ENCODE measurements at places on chromosomes 4 and X. TPM values are rescaled to one million over a fixed set of nuclear protein-coding genes. Genes with fewer than 3 reads are reported as not detected.

GRCh38 chr4:26993539-26993938 lies 132.9 kb downstream of the STIM2 start:
- DNase-seq: no peak

- DNase-seq: no peak
Observed at GRCh38 chrX:39551762-39552161, 546.0 kb downstream of the BCOR start.

DNA sequence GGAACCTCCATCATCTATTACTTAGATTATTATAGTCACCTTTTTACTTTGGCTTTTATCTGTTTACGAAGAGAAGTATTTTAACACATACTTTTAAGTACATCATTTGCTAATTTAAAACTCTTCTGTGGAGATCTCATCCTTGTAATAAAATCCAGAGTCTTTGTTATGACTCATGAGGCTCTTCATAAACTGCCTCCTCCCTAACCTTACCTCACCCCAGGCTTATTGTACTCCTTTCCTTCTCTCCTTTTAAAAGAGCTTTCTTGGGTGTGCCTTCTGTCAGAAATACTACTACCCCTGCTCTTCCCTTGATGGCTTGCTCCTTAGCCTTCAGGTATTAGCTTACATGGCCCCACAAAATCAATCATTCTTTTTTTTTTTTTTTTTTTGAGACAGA lies 6.6 kb downstream of the ARL9 start:
- DNase-seq: no peak

- DNase-seq: no peak
Observed at GRCh38 chr4:45475548-45475947, 648.3 kb downstream of the GABRG1 start.

DNA sequence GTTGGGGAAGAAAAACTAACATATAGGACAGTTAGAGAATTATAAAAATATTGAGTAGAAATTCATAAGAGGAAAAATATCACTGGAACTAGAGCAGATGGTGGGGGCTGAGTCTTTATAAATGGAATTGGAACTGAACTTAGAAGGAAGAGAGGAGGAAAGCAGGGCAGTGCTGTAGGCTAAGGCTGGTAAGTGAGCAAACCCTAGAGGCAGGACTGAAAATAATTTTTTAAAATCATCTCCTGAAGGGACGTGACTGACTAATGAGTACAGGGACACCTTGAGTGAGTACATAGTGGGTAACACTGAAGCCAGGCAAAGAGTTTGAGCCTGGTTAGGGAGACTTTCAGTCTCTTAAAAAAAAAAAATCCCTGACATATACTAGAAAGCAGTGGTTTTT lies 63.3 kb downstream of the GALNT7 start:
- DNase-seq: no peak

FDCSP gene
- total RNA-seq: not detected

DNA sequence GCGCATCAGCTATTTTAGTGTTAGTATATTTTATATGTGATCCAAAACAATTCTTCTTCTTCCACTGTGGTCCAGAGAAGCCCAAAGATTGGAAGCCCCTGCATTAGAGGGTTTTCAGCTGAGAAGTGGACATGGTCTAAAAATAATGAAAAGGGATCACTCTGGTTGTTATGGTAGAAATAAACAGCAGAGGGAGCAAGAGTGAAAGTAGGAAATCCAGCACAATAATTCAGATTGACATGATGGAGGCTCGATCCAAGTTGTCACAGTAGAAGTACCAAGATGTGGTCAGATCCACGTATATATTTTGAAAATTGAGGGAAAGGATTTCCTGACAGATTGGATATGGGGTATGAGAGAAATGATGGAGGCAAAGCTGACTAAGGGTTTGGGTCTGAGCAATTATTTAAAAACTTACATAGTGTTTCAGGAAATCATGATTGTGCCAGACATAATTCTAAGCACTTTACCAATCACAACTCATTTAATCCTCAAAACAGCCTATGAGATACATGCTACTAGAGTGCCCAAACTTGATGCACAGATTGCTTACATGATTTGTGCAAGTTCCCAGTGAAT lies 17.0 kb upstream of the TMEM144 start:
- DNase-seq: no peak
